HT1080 (cell line): ENCODE measurements at places on chromosomes 7 and 10. TPM values are rescaled to one million over a fixed set of nuclear protein-coding genes. Genes with fewer than 3 reads are reported as not detected.

The NOS3 gene
- 71.5 and 94.6 TPM in 2 replicates for total RNA-seq

The CHST15 gene
- 10.9 and 19.2 TPM in 2 replicates for total RNA-seq

DNA sequence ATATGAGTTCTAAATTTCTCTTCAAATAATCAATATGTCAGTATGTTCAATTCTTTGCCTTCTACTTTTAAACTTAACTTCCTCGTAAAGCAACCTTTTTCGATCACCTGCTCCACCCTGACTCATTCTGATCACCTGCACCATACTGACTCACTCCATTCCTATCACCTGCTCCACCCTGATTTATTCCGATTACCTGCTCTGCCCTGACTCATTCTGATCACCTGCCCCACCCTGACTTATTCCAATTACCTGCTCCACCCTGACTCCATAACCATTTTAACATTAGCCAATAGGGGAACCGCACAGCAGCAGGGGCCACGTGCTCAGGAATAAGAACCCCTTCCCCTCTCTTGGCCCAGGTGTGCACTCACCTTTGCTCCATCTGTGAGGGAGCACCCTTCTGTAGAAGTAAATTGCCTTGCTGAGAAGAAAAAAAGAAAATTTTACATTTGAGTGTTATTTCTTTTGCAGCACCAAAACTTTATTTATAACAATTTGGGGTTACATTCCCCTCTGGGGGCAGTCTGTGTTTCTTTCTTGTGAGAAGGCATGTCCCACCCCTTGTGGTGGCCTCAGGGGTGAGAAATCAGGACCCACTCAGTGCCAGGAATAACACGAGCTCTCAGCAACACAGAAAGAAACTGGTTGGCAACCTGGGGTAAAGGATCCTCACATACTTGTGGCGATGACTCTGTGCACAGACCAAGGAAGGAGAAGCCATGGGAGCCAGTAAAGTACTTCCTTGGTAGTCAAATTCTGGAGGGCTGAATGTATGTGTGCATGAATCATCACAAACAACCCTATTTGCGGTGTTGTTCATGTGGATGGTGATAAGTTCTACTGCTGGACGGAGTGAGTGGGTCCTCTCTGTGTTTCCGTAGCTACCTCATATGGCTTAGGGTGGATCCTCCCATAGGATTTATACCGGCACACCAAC lies 29.4 kb upstream of the PPP1R9A start:
- peak; percentile 57 for DNase-seq

GRCh38 chr10:132926777-132927650 lies 15.4 kb downstream of the CFAP46 start:
- no peak for DNase-seq

DNA sequence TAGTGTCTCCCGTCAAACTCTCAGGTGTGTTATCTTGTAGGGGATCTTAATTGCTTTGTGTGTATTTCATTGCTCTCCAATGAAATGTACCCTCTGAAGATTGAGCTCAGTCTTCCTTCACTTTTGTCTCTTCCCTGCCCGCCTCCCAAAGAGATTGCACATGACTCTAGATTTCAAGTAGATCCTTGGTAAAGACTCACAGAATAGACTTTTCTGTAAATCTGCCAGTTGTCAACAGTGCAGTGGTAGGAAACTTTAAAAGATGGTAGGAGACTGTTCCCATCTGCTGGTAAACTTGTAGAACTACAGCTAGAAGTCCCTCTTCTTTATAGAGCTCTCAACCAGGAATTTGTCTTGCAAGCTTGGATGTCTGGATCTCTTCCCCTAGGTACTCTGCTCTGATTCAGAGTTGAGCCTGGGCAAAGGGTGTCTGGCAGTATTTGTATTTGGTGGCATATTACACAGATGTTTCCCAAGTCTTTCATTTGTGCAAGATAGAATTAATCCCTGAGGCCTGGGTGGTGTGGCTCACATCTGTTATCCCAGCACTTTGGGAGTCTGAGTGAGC lies 9.6 kb downstream of the CCL26 start:
- DNase-seq, result peak; percentile 61

DNA sequence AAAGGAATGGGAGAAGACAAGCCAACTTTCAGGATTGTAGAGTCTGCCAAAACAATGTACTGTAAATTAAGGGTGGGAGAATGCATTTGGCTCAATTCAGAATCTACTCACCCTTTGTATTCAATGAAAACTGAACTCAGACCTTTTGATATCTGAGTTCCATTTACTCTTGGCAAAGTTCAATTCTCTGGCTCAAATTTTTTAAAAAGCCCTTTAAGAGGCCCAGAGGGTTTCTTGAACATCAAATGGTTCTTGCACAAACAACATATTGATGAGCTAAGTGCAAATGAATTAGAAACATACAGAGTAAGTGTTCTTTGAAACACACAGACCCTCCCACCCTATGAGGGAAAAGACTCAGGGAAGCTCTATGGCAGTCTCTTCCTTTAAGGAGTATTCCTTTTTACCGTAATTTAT lies 5.2 kb upstream of the XPNPEP1 start:
- no peak for DNase-seq
